Testis (tissue), 5 donors: ENCODE measurements at places on chromosomes 1 and 21. TPM values are rescaled to one million over a fixed set of nuclear protein-coding genes. Genes with fewer than 3 reads are reported as not detected.

Gene CACNA1S
- total RNA-seq = 0.08 TPM

GRCh38 chr1:153546796-153547559 is 1.4 kb upstream of the S100A4 start:
- DNase-seq = no peak

GRCh38 chr1:111366256-111366655 is 61.3 kb downstream of the OVGP1 start:
- no peak for DNase-seq

Gene DIP2A
- total RNA-seq = 104 TPM

- no peak for DNase-seq
Observed at GRCh38 chr1:63746129-63746864, 27.5 kb upstream of the ROR1 start.

Gene CFHR1
- not detected for total RNA-seq

Gene OR2T27
- not detected for total RNA-seq

Gene MAN1A2
- total RNA-seq = 69.5 TPM

Gene FCRL6
- total RNA-seq = not detected

DNA sequence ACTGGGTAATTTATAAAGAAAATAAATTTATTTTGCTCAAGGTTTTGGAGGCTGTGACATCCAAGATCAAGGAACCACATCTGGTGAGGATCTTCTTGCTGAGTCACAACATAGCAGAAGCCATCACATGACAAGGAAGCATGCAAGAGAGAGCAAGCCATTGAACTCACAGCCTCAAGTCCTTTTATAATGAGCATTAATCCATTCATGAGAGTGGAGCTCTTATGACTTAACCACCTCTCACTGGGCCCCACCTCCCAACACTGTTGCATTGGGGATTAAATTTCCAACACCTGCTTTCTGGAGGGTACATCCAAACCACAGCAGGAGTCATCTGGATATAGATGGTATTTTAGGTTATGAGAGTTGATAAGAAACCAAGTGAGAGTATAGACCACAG is 20.6 kb upstream of the EGLN1 start:
- no peak for DNase-seq

Gene LORICRIN
- 0.25 TPM for total RNA-seq

Gene AQP10
- total RNA-seq = 2.0 TPM

DNA sequence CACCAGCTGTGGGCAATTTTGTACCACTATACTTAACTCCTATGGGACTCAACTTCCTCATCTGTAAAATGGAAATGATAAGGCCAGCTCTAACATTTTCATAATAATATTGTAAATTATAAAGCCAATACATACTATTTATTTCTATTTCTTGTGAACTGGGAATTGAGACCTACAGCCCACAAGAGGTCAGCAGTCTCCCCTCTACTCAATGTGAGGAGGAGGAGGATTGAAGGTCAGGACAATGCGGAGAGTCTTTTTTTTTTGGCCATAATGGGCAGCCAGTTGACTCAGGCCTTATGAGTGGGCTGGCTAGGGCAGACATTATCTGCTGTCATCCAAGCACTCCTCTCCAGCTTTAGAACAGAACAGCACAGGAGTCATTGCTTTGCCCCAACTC is 90.5 kb downstream of the NUF2 start:
- no peak for DNase-seq

Gene PDC
- total RNA-seq = 0.39 TPM

DNA sequence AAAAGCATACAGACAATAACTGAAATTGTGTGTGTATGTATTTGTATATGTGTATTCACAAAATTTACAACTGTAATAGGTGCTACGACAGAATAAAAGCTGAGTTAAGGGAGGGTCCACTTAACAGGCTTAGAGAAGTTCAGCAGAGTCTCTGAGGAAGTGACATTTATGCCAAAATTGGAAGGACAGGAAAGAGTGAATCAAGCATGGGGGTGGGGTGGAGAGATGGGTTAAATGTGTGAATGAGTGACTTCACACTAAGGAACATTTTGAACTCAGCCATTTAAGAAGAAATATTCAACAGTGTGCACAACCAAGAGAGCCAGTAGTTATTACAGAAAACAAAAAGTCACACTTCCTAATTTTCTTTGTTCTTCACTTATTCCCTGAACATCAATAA is 53.8 kb upstream of the RGS1 start:
- DNase-seq = no peak

Gene RIT1
- total RNA-seq = 26.1 TPM

DNA sequence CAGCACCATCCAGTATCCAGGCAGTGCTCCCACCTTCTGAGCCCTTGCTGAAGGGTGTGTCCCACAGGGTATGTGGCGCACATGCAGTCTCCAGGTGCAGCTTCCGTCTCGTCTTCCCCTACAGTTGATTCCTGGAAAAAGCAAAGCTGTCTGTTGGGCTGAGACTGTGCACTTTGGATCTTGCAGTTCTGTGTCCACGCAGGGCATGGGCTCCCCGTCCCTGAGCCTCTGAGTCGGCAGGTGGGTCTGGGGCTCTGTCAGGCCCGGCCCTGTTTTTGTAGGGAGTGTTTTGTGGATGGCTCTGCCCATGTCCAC is 32.8 kb downstream of the SNAP47 start:
- no peak for DNase-seq

GRCh38 chr1:46449223-46450159 is 40.1 kb upstream of the DMBX1 start:
- DNase-seq = no peak

- DNase-seq = no peak
Observed at GRCh38 chr1:22245100-22245650, 102.3 kb upstream of the WNT4 start.

DNA sequence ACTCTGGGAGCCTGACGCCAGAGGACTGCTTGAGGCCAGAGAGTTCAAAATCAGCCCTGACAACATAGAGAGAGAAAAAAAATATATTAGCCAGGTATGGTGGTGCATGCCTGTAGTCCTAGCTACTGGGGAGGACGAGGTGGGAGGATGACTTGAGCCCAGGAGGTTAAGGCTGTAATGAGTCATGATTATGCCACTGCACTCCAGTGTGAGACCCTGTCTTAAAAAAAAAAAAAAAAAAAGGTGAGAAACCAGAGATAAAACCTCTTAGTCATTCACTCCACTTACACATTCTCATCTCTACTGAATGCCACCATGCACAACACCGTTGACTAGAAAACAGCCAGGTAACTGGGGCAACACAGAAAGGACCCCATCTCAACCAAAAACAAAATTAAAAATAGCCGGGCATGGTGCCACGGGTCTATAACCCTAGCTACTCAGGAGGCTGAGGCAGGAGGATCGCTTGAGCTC is 178.1 kb downstream of the SLC45A1 start:
- no peak for DNase-seq

GRCh38 chr1:70719154-70719553 is 308.1 kb downstream of the CTH start:
- DNase-seq = no peak

DNA sequence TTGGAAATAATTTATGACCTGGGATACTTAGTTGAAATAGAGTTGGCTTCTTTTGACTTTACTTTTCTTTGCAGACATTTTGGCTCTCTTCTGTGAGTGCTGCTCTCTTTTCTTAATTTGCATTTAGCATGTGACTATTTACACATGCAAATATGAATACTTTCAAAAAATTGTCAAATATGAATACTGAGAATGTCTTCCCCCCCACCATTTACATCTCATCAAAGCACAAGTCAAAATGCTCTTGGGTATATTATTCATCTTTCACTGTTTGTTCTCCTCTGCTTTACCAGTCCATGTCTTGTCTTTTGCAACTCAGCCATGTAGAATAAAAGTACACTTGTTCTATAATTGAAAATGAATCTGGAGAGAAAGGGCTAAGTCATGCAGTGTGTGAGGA is 126.5 kb downstream of the HHIPL2 start:
- DNase-seq = no peak
